ENCODE measurements at places on chromosomes 7 and 10.

DNA sequence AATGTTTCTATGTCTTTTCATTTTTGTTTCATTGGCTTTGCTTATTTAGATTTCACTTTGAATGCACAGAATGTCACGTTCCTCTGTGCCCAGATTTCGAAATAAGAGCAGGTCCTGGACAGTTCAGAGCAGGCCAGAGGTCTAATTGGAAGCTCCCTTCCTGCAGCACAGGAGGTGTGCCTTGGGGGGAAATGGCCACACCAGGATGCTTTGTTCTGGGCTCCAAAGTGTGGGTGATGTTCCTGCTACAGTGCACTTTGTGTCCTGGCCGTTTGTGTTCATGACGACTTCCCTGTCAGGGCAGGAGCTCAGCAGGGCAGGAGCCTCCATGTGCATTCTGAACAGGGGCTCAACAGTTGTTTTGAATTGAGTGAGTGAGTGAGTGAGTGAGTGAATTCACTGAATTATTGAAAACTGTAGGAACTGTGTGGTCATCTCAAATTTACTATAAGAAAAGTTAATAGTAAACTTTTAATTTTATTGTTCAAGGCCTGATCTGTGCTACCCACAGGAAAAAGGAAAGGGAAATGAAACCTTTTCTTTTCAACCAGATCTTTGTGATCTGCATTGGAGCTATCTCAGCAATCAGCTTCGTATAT, 109.5 kb upstream of the GJD4 start:
- no peak for DNase-seq

DNA sequence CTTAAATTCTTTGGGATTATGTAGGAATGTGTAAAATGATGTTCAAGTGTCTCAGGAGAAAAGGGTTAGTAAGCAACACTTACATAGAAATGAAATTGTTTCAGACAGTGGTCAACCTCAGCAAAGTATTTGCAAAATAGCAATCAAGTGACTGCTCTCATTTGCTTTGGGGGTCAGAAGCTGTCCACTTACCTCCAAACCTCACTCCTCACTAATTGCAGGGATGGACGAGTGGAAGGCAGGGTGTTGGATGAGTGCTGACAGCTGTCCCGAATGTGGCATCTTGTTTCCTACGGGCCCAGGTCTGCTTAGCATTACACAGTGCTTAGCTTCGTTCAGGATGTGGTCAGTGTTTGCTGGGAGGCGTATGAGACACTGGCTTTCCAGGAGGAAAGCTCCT, 437.0 kb downstream of the SUGCT start:
- DNase-seq, result no peak

GRCh38 chr10:7409732-7410168, 1.1 kb downstream of the SFMBT2 start:
- DNase-seq, result no peak

GRCh38 chr10:126519185-126519584, 130.9 kb upstream of the ADAM12 start:
- no peak for DNase-seq

- DNase-seq, result no peak
These were observed 67.3 kb downstream of the NRBF2 start for GRCh38 chr10:63200431-63200830.

DNA sequence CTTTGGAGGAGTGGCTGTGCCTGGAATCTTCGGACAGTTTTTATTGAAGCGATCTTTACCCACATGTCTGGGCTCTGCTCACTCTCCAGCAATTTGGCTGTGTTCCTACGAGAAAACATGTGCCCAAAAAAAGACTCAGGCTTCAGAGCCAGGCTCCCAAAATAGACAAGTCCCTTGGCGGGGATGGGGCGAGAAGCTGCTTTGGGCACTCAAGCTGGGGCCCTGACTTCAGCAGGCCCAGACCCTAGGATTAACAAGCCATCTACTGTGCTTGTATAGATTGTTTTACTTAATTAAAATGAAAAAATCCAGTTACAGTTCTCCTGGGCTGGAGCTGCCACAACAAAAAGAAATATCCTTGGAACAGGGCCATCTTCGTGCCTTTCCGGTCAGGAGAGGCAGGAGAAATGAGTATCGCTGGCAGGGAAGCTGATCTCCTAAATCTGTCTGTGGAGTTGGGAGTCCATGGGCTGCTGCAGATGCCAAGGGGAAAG, 51.4 kb upstream of the PDCD4 start:
- no peak for DNase-seq

GRCh38 chr7:129405527-129405926, 28.7 kb upstream of the STRIP2 start:
- DNase-seq, result no peak

DNA sequence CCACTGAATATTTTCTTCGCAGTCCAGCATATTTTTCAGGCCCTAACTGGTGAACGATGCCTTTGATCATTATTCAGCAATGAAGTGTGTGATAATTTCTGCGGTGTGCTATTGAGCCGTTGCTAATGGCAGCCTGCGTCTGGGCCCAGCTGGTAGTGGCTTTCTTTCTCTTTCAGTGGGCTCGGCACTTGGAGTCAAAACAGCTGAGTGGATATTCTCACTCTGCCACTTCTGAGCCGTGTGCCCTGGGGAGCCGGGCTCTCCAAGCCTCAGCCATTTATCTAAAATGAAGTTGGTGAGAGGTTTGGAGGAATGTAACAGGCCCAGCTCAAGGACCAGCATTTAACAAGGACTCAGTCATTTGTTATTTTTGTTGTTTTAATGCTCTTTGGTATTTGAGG, 87.5 kb upstream of the IFRD1 start:
- no peak for DNase-seq

DNA sequence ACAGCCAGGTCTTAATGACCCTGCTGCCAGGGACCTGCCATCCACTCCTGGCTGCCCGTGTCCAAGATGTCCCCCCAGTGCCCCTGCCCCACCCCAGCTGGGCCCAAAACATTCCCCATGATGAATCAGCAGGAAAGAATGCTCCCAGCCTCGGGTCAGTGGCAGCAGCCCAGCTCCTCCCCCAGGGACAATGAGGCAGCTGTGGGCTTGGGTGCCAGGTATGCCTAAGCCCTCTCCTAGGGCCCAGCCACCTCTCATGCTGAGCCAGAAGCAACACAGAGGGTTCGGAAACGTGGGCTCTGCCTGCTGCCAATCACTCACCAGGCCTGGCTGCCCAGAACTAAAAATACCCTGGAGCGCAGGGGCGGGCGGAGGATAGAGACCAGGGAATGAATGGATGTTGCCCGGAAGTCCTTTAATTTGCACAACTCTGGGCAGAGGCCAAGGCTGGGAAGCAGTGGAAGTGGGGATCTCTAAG, 1.5 kb upstream of the LOXL4 start:
- DNase-seq, result no peak

Data from activated naive CD4-positive, alpha-beta T cell (primary cell).